Muscle of arm (tissue), 14 donors: ENCODE measurements at places on chromosomes 3 and 15.

GRCh38 chr3:142046320-142047020 is 102.9 kb downstream of the TFDP2 start:
- DNase-seq = no peak

- peak; percentile 37 for DNase-seq
Observed at GRCh38 chr15:39621976-39622375, 41.1 kb downstream of the THBS1 start.

DNA sequence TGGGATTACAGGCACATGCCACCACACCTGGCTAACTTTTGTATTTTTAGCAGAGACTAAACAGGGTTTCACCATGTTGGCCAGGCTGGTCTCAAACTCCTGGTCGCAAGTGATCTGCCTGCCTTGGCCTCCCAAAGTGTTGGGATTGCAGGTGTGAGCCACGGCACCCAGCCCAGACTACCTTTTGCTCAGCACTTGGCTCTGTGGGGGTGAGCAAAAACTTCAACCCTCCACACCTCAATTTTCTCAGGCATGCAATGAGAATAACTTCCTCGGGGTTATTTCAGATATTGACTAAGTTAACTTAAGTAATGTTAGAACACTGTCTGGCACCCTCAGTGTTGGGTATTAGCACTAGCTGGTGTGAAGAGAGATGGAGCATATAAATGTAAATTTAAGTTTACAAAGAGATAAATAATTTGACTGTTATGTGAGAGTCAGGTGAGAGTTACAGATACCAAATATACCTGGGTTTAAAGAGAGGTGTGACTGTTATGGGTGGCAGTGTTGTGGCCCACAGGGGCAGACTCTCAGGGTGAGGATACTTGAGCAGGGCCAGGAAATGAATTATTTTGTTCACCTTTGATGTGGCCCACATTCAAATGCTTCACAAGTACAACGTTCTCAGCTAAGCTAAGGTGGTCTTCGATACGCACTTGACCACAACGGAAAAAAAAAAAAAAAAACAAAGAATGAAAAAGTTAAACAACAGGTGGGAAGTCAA is 29.0 kb downstream of the CPOX start:
- no peak for DNase-seq

DNA sequence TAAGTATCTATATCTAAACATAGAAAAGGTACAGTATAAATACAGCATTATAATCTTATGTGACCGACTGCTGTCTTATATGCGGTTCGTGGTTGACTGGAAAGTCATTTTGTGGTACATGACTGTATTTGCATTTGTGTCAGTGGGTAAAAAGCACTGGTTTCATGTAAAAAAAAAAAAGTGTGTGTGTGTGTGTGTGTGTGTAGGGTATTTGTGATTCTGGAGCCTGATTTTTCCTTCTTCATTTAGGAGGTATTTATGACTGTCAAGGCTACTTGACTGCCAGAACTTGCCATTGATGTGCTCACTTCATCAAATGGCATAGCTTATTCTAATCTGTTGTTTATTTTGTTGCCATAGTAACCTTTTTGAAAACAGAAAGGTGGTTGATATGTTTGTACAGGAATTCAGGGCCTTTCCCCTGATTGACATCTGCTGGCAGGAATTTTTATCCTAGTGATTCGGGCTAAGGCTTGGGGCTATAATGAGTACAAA is 63.2 kb downstream of the AKAP13 start:
- DNase-seq = peak; percentile 21

- no peak for DNase-seq
Observed at GRCh38 chr15:42012241-42012640, 8.6 kb downstream of the PLA2G4E start.

DNA sequence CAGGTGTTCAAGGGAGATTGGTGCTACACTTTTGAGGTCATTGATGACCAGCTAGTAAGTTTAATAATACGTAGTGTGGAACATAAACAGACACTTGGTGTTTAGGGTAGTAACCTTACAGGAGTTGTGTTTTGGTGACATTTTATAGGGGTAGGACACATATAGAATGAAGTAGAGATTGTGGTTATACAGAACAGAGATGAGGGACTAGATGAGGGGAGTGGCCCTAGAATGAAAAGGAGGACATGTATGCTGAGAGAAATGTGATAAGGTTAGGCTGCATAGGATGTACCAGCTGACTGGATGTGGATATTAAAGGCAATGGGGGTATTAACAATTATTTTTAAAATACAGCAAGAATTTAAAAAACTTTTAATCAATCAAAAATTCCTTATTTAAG is 8.0 kb downstream of the MBNL1 start:
- DNase-seq = no peak

GRCh38 chr15:59179717-59180116 is 26.9 kb upstream of the LDHAL6B start:
- no peak for DNase-seq

DNA sequence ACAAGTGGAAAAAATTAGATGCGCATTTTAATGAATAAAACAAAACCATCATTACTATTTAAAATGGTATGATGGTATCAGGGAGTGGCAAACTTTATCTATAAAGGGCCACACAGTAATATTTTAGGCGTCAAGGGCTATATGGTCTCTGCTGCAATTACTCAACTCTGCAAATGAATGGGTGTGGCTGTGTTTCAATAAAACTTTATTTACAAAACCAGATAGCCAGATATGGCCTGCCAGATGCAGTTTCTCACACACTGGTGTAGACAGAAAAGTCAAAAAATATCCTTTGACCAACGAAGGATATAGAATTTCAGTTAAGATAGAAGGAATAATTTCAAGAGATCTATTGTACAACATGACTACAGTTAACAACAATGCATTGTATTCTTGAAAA is 83.8 kb downstream of the CLASP2 start:
- DNase-seq = no peak

GRCh38 chr15:75145027-75145841 is 56.4 kb upstream of the C15orf39 start:
- no peak for DNase-seq

DNA sequence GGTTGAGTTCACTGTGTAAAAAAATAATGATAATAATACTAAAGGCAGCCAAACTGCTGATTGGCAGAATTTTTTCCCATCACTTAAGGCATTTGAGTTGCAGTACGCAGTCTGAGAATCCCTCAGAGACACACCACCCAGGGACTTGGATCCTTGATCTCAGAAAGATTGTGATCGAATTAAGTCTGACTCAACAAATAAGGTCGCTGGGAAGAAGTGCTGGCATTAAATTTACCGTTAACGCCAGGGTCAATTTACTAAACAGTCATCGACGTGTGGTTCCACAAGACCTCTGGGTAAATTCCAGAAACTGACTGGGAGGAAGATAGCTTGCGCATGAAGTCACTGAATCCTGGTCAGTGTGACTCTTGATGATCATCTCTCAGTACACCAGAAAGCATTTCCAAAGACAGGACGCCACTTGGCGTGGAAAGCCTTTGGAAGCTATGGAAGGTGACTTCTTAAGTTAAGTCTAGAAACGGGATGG is 48.3 kb upstream of the CGNL1 start:
- DNase-seq = peak; percentile 54

GRCh38 chr3:98450372-98450771 is 12.6 kb upstream of the OR5K1 start:
- no peak for DNase-seq

GRCh38 chr3:35746492-35746891 is 107.2 kb downstream of the ARPP21 start:
- no peak for DNase-seq

DNA sequence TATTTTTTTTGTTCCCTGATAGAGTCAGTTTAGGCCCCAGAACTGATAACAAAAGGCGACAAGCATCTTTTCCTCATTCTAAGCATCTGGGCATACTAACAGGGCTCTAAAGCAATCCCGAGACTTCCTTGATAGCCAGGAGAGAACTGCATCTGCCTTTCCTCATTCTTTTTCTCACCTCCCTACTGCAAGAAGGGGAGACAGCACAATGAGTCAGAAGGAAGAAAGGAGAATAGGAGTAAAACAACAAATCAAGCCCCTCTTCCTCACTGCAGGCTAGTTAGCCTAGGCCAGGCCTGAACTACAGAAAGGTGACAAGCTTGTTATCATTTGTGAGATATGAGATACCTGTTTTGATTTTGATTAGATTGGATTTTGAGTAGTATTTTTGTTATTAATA is 97.9 kb downstream of the NAALADL2 start:
- no peak for DNase-seq

- DNase-seq = no peak
Observed at GRCh38 chr3:175155172-175155571, 296.0 kb downstream of the NAALADL2 start.

GRCh38 chr3:113601240-113601639 is 68.9 kb downstream of the SIDT1 start:
- DNase-seq = no peak

DNA sequence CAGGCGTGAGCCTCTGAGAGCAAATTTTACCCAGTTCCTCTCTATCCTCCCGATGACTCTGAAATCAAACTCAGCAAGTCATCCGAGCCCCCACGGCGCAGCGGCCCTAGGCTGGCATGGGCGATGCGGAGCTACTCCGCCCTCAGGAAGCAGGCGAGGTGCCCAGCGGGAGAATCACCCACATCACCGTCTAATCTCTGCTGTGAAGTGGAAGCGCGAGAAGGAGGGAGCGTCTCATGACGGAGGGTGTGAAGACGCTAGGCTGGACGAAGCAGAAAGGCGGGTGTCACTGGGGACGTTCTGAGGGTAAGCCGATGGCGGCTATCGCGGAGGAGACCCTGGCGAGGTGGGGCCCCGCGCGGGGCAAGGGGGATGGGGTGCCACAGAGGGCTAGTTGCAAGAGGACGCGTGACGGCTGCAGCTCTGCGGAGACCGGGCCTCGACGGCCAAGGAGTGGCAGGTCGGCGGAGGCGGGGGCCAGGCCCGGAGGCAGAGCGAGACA is 9.1 kb upstream of the GNAI2 start:
- DNase-seq = peak; percentile 64

DNA sequence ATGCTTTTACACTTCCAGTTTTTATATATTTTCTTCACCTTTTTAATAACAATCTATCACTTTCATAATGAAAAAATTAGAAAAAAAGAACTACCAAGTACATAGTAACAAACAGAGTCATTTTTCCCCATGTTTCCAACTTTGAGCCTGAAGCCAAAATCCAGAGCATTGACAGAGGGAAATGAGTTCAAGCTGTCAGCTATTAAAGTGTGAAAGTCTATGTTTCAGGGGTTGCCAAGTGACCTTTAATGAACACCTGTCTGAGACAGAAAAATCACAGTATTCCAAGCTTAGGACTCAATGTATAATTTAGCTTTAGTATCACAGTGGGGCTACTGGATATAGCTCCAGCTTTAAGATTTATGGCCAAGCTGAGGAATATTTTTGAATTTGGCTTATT is 128.3 kb upstream of the GADL1 start:
- DNase-seq = peak; percentile 14

DNA sequence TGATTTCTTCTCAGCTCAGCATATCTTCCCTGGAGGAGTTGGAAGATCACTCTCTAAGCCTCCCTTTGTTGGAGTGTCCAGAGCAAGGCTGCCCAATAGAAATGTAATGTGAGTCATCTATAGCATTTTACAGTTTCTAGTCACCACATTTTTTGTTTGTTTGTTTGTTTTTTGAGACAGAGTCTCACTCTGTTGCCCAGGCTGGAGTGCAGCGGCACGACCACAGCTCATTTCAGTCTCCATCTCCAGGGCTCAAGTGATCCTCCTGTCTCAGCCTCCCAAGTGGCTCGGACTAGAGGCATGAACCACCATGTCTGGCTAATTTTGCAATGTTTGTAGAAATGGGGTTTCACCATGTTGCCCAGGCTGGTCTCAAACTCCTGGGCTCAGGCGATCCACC is 21.3 kb downstream of the KLHL6 start:
- no peak for DNase-seq

DNA sequence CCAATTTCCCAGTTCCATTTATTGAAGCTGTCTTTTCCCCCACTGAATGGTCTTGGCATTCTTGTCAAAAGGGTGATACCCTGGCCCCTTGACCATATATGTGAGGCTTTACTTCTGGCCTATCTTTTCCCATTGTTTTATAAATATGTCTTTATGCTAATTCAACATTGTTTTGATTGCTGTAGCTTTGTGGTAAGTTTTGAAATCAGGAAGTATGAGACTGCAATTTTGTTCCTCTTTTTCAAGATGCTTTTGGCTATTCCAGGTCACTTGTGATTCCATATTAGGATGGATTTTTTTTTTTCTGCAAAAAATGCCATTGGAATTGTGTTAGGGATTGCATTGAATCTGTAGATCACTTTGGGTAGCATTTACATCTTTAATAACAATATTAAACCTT is 141.2 kb upstream of the MANF start:
- no peak for DNase-seq

DNA sequence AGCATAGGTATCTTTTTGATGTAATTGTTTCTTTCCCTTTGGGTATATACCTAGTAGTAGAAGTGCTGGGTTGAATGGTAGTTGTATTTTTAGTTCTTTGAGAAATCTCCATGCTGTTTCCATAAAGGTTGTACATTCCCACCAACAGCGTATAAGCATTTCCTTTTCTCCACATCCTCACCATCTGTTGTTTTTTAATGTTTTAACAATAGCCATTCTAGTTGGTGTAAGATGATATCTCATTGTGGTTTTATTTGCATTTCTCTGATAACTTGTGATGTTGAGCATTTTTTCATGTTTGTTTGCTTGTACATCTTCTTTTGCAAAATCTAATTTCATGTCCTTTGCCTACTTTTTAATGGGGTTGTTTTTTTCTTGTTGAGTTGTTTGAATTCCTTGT is 80.0 kb upstream of the TMC3 start:
- no peak for DNase-seq

DNA sequence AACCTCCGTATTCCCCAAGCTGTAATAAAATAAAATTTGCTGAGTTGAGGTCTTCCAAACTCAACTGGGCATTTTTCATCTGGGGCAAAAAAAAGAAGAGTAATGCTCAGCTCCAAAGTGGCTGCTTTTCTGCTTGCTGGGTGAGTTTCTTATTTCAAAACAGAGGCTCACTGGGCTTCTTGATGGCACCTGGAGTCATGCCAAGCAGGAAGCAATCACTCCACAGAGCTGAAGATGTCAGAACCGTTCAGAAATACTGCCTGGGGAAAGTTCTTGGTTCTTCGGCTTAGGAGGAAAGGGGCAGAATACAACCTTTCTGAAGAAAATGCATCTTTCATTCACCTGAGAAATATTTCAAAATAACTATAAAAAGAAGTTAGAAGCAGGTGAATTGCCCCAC is 4.1 kb downstream of the CCR9 start:
- DNase-seq = no peak

DNA sequence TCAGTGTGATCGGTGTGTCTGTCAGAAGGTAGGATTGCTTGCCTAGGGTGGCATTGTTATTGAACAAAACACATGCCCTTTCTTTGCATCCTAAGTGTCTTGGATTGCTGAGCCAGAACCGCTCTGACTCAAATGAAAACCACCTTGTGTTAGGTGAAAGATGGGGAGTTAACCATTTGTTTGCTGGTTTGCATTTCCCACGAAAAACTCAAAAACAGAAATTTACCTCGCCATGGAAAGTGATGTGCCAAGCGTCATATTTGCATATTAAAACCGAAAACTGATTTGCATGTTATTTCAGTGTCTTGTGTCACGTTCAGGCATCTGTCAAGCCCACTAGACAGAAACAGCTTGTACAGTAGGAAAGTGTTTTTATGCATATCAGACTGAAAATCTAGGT is 474.6 kb upstream of the TPRG1 start:
- no peak for DNase-seq
